Activated T-cell treated with anti-CD3 and anti-CD28 coated beads for 24 hours (primary cell): ENCODE measurements at places on chromosomes 12 and 14.

DNA sequence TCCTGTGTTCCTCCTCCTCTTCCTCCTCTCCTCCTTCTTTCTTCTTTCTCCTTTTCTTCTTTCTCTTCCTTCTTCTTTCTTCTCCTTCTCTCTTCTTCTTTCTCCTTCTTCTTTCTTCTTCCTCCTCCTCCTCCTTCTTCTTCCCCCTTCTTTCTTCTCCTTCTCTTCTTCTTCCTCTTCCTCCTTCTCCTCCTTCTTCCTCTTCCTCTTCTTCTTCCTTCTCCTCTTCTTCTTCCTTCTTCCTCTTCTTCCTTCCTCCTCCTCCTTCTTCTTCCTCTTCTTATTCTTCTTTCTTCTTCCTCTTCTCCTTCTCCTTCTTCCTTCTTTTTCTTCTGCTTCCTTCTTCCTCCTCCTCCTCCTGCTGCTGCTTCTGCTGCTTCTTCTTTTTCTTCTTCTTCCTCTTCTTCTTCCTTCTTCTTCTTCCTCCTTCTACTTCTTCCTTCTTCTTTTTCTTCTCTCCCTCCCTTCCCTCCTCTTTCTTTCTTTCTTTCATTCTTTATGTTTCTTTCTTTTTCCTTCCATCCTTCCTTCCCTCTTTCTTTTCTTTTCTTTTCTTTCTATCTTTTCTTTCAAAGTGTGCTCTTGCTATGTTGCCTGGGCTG lies 19.0 kb downstream of the C12orf71 start:
- DNase-seq = no peak

DNA sequence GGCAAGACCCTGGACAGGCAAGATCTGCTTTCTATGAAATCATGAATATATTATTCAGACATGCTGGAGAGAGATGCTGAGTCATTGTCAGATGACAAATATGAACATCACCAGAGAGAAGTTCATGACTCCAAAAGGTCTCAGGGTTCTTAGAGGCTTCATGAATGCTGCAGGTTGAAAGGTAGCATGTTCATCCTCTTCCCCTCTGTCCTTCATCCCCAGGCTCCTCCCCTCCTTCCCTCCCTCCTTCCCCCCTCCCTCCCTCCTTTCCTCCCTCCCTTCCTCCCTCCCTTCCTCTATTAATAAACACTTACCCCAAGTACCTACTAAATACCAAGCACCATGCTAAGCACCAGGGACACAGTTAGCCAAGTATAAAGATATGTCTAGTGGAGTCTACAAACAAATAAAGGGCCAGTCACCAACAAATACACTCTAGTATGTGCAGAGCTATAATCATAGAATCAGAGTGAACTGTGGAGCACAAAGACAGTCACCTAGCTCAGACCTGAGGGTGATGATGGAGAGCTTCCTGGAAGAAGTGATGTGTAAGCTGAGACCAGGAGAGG lies 46.2 kb downstream of the RPH3A start:
- no peak for DNase-seq

GRCh38 chr12:24742378-24742777 lies 206.5 kb downstream of the BCAT1 start:
- DNase-seq = no peak

- no peak for DNase-seq
Measured at GRCh38 chr14:34072921-34073320, 122.0 kb upstream of the EGLN3 start.

GRCh38 chr14:104196461-104197140 lies 58.2 kb downstream of the KIF26A start:
- no peak for DNase-seq

DNA sequence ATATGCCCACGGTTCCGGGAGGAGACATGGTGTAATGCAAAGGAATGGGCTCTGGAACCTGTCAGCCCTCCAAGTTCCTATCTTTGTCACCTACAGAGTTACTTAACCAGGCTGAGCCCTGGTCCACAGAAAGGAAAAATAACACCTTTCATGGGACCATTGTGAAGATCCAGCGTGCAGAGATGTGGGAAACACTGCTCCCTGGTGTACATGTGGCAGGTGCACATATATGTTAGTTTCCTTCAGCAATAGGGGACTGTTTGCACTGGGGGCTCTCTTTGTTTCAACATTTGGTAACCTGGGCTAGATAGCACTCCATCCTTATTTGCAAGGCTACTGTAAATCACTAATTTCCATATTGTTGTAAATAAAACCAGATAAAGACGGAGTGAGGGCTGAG lies 72.3 kb downstream of the ANO2 start:
- DNase-seq = no peak

GRCh38 chr12:89960011-89960507 lies 251.4 kb upstream of the ATP2B1 start:
- DNase-seq = no peak

- DNase-seq = no peak
Measured at GRCh38 chr14:89695846-89696245, 258.7 kb downstream of the EFCAB11 start.

DNA sequence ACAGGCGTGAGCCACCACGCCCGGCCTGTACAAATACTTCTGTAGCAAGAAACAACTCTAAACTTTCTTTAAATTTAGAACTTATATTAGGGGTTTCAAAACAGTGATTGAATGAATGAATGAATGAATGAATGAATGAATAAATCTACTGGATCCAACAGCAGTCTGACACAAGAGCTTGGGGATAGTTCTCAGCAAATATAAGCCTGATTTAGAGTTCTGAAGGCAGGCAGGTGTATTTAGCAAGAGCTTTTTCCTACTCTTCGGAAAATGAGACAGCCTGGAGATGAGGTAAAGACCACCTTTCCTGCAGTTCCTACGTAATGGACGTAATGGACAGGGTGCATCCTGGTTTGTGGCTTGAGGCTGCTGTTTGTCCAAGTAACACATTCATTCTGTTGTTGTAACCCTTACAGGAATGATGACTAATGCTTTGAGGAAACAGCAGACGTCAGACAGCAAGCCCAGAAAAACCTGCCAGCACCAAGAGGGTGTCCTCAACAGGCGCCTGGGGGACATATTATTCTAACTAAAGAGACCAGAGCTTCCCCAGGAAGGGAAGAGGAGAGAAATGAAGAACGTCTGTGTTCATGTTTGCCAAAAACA lies 277.4 kb upstream of the SOX5 start:
- DNase-seq = no peak

DNA sequence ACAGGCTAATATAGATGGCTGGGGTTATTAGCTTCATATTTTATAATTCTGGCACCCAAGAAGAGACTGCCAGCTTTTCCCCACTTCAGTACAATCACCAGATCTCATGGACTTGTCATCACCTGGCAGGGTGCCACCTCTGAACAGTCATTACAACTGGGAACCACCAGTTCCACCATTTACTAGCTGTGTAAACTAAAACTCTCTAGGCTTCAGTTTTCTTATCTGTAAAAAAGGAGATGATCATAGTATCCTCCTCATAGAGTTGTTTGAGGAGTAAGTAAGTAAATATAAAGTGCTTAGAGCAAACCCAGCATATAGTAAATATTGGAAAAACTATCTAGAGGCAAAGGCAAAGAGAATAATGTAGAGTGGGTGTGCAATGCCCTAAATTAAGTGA lies 19.3 kb downstream of the CPNE8 start:
- no peak for DNase-seq

- no peak for DNase-seq
Measured at GRCh38 chr12:49983892-49984291, 11.1 kb downstream of the AQP6 start.

- no peak for DNase-seq
Measured at GRCh38 chr12:108691998-108692808, 39.1 kb downstream of the CORO1C start.

- DNase-seq = no peak
Measured at GRCh38 chr12:131211340-131211938, 257.7 kb downstream of the ADGRD1 start.

DNA sequence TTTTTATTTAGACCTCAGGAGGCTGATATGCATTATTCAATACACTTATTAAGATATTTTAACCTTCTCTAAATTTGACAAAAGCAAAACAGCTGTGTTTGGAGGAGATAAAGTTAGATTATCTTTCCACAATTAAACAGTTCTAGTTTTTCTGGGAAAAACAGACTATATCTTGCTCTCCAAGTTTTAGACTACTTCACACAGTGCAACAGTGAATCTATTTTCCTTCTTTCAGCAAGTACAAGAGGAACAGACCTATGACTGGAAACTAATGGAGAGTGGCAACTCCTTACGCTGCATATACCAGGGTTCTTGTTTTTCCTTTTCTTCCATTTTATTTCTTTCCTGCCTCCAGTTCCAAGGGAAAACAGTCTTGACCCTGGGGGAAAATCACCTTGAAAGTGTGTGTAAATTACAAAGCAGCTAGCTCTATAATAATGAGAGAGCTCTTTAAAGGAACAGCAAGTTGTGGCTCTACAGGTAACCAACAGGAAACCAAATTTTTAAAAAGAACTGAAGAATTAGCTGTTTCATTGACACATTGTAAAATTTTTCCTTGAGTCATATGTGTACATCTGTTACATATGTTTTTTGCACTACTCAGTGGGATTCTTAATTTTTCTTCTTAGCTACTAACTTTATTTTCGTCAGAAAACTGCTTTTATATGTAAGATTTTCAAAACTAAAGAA lies 27.4 kb downstream of the DNM1L start:
- DNase-seq = no peak

DNA sequence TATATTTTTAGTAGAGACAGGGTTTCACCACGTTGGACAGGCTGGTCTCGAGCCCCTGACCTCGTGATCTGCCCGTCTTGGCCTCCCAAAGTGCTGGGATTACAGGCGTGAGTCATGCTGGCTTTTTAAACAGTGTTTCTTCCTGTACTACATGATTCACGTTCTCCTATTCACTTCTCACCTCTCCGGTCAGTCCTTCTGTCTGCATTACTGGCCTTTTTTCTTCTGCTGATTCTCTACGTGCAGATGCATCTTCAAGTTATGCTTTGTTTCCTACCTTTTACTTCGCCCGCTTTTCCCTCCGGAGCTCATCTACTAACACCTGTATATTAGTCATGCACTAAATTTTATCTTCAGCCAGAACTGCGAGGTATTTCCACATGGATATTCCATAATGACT lies 296.2 kb upstream of the FLRT2 start:
- no peak for DNase-seq

GRCh38 chr12:109762071-109762672 lies 48.5 kb downstream of the FAM222A start:
- DNase-seq = no peak

DNA sequence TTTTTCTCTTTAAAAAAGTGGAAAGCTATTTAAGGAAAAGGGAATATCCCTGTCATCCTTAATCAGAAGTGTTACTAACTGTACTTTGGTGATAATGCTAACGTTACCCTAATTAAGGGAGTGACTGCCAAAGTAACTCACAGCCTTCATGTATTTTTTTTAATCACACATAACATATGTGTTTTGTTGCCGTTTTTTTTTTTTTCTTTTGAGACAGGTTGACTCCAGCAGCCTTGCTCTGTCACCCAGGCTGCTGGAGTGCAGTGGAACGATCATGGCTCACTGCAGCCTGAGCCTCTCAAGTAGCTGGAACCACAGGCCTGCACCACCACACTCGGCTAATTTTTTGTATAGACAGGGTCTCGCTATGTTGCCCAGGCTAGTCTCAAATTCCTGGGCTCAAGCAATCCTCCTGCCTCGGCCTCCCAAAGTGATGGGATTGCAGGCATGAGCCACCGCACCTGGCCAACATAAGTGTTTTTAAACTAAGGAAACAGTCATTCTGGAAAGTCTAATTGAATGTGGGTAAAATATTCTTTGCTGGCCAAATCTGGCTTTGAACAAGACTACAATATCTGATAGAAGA lies 56.5 kb downstream of the HECTD4 start:
- DNase-seq = no peak

- DNase-seq = no peak
Measured at GRCh38 chr12:18689771-18690170, 48.0 kb downstream of the PLCZ1 start.

DNA sequence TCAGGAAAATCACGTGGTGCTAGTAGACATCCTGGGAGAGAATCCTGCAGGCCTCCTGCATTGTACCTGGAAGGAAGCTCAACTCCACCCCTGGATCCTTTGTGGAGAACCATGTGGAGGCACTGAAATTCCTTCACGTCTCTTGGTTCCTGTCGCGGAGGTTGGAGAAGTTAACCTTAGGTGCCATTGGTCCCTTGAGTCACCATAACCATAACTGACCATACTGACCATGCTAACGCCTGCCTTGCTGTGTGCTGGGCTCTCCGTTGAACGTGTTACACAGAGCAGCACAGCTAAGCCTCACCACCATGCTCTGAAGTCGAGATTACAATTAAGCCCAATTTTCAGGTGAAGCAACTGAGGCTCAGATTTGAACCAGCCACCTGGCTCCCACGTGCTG lies 18.6 kb downstream of the C14orf132 start:
- DNase-seq = no peak

GRCh38 chr14:52052288-52052943 lies 16.4 kb downstream of the NID2 start:
- no peak for DNase-seq

- no peak for DNase-seq
Measured at GRCh38 chr12:13941258-13942249, 39.8 kb downstream of the GRIN2B start.

- DNase-seq = no peak
Measured at GRCh38 chr12:90321369-90321768, 612.7 kb upstream of the ATP2B1 start.

- DNase-seq = no peak
Measured at GRCh38 chr12:622416-622815, 40.8 kb downstream of the NINJ2 start.

DNA sequence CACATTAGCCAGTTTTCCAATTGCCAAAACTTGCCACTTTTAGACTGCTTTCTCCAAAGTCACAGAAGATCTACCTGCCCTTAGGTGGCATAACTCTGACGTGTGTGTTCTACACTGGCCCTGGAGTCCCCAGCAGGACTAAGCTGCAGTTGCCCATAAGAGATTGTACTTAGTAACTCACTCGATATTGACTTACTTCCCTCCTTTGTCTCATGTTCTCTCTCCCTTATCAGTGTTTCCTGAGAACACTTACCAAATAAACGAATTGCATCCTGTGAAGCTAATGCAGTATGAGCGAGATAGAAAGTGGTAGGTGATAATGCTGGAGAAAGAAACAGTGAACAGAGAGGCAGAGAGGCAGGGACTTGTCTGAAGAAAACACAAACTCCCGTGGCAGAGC lies 117.2 kb downstream of the NUAK1 start:
- no peak for DNase-seq

DNA sequence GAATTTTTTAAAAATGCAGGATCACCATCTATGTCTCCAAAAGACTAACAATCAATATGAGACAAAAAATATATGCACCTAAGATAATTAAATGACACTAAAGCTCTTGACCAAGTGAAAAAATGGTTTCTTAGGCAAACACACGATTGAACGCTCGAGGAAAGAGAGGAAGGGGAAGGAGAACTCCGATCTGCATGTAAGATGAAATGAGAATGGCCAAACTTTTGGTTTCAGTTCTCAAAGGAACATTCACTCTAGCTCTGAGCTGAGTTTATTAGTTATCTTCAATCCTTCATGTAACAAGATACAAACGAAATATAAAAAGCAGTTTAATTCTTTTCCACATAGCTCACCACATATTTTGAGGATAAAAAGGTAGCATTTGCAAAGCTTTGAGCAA lies 2.8 kb downstream of the DYRK4 start:
- no peak for DNase-seq

- no peak for DNase-seq
Measured at GRCh38 chr14:55607386-55607785, 27.4 kb downstream of the KTN1 start.

GRCh38 chr14:90487031-90487430 lies 90.2 kb downstream of the CALM1 start:
- no peak for DNase-seq
